ENCODE measurements at places on chromosomes 4 and X.

GRCh38 chrX:102835504-102836146 is 101.4 kb upstream of the RAB40AL start:
- peak; percentile 2 for DNase-seq

DNA sequence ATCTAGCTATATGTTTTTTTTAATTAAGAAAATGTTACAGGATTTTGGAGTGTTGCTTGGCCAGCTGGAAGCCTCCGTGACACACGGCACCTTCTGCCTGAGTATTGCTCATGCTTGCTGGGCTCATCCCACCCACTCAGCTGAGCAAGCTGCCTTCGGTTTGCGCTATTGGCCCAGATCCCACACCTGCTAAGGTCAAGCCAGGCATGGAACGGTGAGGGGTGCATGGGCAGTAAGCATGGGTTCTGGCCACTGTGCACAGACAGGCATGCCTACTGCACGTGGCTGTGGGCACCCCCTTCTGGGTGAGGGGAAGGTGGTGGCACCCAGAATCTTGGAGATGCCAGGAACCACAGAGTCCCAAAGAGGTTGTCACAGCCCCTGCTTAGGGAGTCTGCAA is 1178.4 kb upstream of the PCDH7 start:
- DNase-seq = no peak

DNA sequence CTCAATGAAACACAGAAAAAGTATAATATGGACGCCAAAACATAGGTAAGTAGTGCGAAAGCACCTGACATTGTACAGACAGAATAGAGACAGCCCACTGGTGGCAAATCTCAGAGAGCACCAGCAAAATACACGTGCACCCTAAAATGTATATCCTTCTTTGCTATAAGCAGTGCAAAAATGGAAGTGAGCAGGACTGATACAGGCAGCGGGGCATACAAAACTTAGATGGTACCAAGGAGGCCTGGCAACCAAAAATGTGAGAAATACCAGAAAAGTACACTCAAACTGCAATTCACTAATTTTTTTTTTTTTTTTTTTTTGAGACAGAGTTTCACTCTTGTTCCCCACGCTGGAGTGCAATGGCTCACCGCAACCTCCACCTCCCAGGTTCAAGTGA is 63.9 kb downstream of the EIF4E start:
- DNase-seq = no peak

DNA sequence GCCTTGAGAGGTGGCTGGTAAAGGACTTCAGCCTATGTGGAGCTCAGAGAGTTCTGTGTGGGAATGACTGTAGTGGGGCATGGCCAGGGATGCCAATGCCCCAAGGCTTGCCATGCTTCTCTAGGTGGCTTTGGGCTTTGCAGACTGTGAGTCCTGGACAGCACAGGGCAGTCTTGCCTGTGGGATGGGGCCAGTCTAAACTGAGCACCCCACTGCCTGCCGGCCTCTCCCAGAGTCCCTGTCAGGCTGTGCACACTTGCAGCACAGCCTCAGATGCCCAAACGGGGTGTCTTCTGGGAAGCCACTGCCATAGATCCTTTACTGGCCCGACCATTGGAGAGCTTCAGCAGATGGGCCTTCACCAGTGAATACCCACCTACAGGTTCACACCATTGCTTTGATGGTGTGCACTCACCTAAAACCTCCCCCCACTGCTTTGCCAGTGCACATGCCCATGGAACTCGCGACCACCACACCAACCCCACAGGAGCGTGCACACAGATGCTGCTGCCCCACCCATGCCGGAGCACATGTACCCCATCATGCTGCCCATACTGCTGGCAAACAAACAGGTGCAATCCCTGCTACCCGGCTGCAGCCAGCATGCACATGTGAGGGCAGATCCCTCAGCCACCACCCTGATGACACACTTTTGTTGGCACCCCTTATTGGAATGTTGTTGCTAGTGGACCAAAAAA is 97.3 kb upstream of the CNKSR2 start:
- DNase-seq = no peak

GRCh38 chr4:174538123-174538875 is 16.0 kb upstream of the HPGD start:
- DNase-seq = no peak

DNA sequence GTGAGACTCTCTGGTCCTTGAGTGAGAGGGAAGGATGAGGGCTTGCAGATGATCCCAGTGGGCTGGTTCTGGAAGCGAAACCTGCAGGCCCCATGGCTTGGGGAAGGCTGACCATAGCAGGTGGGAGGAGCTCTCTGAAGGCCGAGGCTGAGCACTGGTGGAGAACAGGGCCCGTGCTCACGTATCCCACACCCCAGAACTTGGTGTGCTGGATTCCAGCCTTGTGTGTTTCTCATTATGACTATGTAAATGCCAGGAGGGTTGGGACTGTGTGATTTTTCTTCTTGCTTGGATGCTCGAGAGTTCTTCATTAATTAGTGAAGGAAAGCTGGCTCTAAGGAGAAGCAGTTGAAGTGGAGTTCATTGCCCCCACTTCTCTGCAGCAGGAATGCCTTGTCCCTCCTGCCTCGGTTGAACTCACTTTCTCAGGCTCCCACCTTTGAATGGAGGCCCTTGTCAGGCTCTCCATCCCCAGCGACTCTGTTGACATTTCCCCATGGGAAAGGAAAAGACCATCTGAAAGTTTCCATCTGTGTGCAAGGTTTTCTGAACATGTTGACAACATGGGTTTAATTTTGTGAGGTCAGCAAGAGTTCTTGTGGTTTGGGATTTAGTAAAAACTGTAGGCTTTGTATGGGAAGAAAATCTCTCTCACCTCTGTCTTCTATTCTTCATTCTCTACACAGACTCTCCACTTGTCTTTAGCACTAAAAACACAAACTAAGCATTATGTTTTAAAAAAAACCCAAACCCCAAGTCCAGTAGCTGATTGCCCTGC is 57.7 kb downstream of the TBL1X start:
- DNase-seq = no peak

DNA sequence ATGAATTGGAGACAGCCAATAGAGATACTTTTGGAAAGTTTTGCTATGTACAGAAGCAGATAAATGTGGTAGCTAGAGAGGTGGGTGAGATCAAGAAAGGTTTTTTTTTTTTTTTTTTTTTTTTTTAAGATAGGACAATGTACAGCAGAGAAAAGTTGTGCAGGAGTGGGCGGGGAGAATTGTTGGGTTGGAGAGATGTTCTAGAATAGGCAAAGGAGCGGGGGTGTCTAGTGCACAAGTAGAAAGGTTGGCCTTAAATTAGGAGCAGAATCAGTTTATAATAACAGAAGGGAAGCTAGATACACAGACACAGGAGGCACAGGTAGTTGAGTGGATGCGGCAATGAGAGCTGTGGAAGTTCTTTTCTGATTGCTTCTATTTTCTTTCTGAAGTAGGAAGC is 66.2 kb upstream of the PGK1 start:
- DNase-seq = no peak

DNA sequence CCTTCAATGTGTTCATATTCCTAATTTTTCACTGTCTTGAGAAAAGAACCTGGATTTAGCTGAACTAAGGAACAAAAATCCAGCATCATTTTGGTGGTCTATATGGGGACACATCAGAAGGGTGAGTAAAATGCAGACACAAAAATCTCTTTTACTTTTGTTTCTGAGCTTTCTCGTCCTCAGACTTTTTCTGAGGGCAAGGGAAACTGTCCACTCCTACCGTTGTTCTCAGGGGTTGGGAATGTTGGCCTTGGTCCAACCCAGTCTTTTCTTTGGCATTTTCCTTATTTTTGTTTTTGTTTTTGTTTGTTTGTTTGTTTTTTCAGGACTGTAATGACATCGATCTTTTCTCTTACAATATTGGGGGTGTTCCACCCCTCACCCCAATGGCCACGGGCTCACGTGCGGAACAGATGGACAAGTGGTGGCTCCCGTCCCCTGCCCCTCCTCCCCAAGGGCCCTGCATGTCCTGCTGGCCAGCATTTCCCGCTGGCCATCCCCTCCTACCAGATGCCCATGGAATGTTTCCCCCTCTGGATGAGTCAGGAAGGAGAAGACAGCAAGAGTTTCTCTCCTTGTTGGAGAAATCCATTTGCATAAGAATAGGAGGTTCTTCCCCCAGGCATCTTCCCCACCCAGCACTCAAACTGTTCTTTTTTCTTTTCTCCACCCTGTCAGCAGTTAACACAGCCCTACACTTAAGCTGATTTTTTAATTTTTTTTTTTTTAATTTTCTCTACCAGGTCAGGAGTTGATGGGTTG is 305.4 kb upstream of the NDST4 start:
- no peak for DNase-seq

DNA sequence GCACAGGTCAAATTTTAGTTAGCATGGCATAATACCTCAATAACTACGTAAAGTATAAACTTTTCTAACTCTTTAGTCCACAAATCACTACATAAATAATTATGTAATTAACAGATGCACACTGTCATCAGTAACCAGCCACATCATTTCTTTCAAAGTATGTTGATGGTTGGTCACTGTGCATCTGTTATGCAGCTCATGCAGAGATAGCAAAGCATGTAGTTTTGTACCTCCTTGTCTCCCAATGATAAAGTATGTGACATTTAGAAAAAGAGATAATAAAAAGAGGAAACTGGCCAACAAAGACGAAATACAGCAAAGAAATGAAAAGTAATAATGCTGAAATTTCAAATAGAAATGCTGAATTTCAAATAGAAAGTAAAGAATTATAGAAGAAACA is 2.9 kb downstream of the LAMTOR3 start:
- DNase-seq = no peak

DNA sequence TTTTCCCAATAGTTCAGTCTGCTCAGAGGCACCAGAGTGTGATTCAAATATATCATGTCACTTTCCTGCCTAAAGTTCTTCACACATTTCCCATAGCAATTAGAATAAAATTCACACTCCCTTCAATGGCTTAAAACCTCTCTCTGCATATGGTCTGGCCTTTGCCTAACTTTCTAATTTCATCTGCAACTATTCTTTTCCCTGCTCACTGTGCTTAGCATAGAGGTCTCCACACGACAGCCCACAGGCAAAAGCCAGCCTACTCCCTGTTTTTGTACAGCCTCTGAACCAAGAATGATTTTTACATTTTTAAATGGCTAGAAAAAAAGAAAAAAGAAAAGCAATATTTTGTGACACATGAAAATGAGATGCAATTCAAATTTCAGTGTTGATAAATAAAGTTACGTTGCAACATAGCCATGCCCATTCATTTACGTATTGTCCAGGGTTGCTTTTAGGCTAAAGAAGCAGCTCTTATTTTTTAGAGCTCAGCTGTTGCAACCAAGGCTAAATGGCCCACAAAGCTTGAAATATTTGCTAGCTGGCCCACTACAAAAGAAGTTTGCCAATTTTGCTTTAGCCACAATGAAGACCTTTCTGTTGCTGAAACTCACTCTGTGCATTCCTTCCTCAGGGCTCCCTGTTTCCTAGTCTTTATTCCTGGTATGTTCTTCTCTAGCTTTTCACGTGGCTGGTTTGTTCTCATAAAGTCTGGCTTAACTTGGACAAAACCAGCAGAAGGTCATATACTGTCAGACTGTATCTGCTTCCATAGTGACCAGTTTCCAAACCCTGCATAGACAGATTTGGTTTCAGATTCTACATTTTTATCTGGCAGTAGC is 26.6 kb upstream of the IRF2 start:
- DNase-seq = no peak

DNA sequence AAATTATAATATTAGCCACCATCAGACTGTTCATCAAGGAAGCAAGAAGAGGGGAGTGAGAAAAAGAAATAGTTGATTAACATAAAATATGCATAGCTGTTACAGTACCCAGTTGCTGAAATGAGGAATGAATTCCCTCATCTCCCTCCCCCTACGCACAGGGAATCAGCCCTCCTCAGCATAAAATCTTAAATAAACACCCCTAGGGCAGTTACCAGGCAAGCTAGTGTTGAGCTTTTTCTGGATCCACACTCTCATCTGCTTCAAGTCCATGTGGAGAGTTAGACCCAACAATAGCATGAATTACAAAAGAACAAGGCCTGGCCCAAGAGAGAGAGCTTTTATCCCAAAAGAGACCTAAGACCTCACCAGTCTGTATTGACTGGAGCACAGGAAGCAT is 19.0 kb upstream of the SYTL4 start:
- DNase-seq = no peak

DNA sequence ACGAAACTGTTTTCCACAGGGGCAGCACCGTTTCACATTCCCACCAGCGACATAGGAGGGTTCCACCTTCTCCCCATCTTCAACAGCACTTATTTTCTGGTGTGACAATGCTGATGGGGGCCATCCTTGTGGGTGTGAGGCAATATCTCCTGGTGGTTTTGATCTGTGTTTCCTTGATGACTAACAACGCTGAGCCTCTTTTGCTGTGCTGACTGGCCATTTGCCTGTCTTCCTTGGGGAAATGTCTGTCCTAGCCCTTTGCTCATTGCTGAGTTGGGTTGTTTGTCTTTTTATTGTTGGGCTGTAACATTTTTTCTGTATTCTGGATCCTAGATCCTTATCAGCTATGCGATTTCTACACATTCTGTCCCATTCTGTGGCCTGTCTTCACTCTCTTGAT is 33.7 kb downstream of the ATP2B3 start:
- DNase-seq = no peak

DNA sequence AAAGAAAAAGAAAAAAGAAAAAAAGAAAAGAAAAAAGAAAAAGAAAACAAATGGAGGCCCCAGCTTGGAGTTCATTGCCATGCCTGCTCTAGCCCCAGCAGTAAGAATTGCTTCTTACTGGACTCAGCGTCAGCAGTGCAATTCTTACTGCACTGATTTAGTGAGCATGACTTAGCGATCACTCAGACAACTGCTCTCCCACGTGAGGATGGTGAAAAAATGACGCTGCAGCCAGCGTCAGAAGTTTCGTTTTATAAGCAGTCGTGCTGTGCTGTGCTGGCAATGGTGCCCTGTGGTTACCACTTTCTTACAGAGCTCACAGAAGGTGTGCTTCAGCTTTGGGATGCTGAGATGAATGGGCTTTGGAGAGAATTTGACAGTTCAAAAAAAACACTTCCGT is 68.3 kb upstream of the DDX3X start:
- no peak for DNase-seq

- peak; percentile 37 for DNase-seq
Measured at GRCh38 chr4:169051761-169052593, 41.9 kb upstream of the CBR4 start.

DNA sequence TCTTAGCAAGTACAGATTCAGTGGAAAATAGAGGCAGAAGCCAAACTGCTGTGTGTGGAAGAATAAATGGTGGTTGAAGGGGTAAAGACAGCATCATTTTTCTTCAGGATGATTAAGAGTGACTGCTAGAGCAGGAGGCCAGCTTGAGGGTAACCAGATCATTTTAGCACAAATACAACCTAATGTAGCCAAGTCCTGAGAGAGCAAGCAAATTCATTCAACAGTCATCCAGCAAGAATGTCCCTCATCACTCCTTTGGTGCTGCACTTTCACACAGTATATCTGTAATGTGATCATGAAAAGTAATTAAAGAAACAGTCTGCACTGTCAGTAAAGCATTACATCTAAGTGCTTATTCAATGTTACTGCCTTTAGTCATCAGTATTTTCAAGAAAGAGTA is 44.8 kb downstream of the NPFFR2 start:
- DNase-seq = no peak
